ENCODE measurements at places on chromosomes 13 and 19.
A peak's percentile ranks its signal among the peaks of the same experiment; 100 is the strongest.

GRCh38 chr19:16851031-16851712 lies 22.0 kb downstream of the SIN3B start:
- DNase-seq, result no peak

DNA sequence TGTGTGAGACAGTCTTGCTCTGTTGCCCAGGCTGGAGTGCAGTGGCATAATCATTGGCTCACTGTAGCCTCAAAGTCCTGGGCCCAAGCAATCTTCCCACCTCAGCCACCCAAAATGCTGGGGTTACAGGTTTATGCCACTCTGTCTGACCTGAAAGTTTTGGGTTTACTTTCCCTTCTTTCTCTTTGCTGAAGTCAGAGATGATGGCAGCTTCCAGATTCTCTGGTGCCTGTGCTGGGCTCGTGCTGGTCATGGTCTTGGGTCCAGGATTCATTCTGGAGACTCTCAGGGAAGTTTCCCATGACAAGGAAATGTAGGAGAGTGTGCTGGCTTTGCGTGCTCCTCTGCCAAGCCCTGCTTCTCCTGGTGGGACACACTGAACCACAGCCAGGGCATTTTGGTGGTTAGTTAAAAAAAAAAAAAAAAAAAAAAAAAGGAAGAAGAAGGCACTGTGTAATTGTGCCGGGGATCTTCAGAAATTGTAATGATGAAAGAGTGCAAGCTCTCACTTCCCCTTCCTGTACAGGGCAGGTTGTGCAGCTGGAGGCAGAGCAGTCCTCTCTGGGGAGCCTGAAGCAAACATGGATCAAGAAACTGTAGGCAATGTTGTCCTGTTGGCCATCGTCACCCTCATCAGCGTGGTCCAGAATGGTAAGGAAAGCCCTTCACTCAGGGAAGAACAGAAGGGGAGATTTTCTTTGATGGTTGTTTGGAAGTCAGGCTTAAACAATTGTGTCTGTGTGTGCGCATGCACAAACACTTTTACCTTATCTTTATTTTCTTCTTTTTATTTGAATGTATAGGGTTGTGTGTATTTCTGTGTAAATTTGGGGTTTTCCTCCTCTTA lies at the start of gene ALOX5AP:
Gene ALOX5AP (plus strand): TSS at position 519 of the 847 bp plus-strand sequence. CDS start 63 bp downstream, at position 582.
- peak; percentile 13 for DNase-seq

DNA sequence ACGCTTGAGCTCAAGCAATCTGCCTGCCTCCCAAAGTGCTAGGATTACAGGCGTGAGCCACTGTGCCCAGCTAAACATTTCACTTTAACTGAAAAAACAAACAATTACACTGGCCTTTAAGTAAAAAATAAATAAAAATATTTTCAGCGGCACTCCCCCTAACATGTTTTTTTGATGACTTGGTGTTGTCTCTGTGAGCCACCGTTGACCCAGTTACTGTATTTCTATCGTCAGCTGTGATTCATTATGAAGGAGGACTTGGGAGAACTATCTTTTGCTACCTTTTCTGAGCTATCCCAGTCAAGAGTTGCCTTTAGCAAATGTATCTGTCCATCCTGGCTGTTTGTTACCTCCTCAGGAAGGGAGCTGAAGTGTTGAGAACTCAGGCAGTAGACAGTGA lies 18.5 kb upstream of the C19orf33 start:
- DNase-seq, result no peak

GRCh38 chr13:74280795-74281490 lies 146.7 kb upstream of the KLF12 start:
- no peak for DNase-seq

DNA sequence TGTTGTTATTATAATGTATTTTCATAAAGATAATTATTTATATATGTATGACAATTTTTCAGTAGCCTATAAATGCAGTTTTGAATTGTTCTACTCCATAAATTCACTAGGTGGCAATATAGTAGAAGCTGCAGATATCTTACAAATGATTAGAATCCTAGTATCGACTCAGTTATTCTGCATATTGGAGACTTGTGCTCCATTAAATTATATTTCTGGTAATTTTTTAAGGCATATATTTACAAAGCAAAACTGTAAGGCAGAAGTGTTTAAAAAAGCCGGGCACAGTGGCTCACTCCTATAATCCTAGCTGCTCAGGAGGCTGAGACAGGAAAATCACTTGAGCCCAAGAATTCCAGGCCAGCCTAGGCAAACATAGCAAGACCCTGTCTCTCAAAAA lies 58.7 kb downstream of the DPY19L3 start:
- no peak for DNase-seq

DNA sequence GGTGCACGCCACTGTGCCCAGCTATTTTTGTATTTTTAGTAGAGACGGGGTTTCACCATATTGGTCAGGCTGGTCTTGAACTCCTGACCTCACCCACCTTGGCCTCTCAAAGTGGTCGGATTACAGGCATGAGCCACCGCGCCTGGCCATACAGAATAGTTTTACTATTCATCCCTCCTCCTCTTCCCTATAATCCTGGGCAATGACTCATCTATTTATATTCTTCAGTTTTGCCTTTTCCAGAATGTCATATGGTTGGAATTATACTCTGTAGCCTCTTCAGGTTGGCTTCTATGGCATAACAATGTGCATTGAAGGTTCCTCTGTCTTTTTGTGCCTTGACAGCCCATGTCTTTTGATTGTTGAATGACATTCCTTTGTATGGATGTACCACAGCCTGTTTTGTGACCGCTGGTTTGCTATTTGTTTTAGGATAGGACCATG lies 22.2 kb upstream of the LRP3 start:
- no peak for DNase-seq

- DNase-seq, result no peak
Measured at GRCh38 chr13:73677048-73677601, 457.1 kb downstream of the KLF12 start.

DNA sequence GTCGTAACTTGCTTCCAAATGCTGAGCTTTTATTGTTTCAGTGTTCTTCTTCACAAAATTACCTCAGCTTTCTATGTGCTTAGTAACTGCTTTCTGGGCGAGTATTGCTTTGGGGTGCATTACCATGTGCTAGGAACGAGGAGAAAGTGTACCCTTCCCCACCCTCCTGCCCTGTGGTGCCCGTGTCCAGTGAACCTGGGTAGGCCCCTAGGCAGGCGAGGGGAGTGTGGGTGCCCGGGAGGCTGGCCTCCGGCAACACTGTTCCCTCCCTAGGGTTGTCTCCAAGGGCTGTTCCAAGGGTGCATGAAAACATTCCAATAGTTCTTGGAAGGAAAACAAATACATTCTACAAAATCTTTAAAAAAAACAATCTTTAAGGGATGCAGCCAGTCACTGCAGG lies 216.5 kb upstream of the SOX1 start:
- no peak for DNase-seq

- DNase-seq, result no peak
Measured at GRCh38 chr13:29160862-29161261, 340.7 kb downstream of the MTUS2 start.

- DNase-seq, result no peak
Measured at GRCh38 chr13:104553896-104554295, 1487.7 kb upstream of the SLC10A2 start.

DNA sequence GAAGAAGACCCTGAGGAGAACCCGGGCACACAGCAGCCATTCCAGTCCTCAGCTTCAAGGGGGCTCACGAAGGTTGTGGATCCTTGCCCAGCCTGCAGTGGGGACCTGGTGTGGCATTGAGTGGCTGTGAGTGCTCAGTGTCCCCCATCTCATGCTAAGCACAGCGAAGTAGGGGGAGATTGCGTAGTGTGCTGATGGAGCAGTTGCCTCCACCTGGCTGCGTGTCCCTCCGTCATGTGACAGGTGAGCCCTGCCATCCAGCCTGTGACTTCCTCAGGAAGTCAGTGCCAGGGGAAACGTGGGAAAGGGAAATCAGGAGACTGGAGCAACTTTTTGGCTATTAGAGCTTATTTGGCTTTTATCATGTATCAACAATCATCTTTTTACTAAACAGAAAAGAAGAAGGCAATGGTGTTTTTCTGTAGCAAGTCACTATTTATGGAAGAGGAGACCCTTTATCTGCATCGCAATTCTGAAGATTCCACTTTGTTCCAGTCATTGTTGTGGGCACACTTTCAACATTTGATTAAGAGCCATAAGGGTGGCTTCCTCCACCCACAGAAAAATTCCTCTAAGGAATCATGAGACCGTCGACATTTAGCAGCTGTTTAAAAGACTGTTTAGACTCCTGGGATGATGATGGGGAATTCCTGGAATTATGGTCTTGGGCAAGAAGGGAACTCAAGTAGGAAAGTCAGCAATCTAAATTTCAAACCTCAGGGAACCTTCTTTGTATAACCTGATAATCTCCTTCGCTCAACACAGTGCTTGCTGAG lies 126.8 kb upstream of the SPATA13 start:
- DNase-seq, result no peak

DNA sequence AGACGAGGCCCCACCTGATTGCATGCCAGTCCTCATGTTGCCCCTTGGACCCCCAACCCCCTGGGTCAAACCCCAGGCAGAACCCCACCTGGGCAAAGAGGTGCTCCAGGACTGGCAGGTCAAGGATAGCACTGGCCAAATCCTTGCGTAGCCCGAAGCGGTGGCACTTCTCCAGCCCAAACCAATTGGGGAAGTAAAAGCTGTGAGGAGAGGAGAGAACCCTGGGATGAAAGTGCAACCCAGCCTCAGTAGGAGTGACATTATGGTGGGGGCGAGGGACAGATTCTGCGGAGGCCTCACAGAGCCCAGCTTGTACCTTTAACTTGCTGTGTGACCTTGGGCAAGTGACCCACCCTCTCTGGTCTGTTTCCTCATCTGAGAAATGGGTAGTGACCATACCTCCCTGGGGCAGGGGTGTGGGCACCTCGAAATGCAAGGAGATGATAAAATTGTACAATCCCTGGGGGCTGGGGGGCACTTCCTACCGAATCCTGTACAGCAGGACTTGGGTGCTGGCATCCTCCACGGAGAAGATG lies 4.4 kb downstream of the JAK3 start:
- DNase-seq, result no peak

DNA sequence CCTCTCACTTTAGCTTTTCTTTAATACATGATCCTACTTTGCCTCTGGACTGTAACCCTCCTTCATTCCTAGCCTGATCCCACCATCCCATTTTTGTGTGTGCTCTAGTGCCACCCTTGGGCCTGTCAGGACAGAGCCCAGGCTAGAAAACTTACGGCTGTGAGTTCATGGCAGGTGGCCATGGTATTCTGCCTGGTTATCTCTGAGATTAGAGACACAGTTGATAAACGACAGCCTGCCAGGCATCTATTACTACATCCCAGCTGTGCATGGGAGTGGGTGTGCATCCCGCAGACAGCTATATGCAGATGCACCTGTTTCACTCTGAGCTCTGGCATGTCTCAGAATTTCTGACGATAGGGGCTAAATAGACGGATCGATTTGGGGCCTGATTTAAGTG lies 110.9 kb downstream of the HS6ST3 start:
- no peak for DNase-seq

GRCh38 chr19:48991873-48992580 lies 1.1 kb downstream of the GYS1 start:
- DNase-seq, result no peak

GRCh38 chr13:45773236-45773635 lies 71.1 kb downstream of the CBY2 start:
- DNase-seq, result no peak

DNA sequence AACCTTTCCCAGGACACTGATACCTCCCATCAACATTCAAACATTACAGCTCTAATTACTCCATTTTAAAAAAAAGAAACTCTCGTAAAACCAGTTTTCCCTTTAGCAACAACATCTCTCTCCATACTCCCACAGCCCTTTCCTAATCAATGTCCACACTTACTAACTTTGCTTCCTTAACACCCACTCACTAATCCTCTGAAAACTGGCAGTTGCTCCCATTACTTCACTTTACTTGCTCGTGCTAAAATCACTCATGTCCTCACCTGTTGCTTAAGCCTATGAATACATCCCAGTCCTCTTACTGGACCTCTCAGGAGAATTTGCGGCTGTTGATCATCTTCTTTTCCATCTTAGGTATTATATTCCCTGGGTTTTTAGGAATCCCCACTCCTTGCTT lies 44.8 kb downstream of the RBM26 start:
- DNase-seq, result no peak

GRCh38 chr13:93338906-93339305 lies 112.3 kb downstream of the GPC6 start:
- DNase-seq, result no peak

- no peak for DNase-seq
Measured at GRCh38 chr13:21338639-21339278, 120.3 kb downstream of the ZDHHC20 start.

GRCh38 chr13:95246292-95247082 lies 54.8 kb downstream of the ABCC4 start:
- no peak for DNase-seq
